Activated naive CD4-positive, alpha-beta T cell (primary cell): ENCODE measurements at places on chromosomes 5 and 9.

- DNase-seq: no peak
These were observed 27.9 kb downstream of the CD274 start for GRCh38 chr9:5478206-5478605.

GRCh38 chr5:108278285-108279240 lies 103.3 kb downstream of the FBXL17 start:
- no peak for DNase-seq

DNA sequence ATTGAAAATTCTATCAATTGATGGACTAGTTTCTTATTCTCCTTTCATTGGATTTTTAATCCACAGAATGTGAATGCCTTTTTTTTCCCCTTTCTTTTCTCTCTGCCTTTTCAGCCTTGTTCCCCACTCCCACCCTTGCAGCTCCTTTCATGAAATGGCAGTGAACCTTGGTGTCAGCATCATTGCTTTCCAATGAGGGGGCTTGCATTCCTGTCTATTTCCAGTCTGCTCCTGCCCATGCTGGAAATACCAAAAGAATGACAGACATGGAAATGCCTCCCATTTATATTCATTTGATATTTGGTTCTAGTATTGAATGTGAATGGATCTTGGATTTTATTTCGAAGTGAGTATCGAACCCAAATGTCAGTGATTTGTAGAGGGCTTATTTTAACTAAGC lies 162.7 kb upstream of the SGCD start:
- no peak for DNase-seq

DNA sequence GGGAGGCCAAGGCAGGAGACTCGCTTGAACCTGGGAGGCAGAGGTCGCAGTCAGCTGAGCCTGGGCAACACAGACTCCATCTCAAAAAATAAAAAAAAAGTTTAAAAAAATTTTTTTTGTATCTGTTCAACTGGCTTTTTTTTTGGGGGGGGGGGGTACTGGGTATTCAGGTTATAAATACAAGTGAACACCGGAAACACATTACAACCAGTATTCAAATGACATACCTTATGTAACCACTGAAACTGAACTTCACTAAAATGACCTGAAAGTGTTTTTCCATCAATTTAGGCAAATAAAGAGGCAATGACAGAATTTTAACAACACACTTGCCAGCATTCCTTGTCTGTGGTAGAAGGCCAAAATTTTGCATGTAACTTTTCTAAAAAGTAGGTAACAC lies 33.5 kb downstream of the STRBP start:
- DNase-seq: no peak

DNA sequence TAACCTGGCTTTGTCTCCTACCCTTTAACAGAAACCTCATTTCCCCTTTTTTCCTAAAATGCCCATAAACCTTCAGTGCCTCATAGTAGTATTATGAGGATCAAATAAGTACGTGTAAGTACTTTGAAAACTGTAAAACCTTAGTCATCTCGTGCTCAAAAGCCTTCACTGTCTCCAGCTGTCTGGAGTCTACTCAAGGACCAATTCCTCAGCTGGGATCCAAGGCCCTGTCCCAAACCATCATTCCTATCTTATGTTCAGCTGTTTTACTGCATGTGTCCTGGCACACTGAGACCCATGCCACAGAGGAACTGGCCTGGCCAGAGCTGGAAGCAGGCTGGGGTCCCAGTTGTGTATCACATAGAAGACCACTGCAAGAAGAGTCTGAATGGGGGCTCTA lies 15.9 kb downstream of the ADAMTSL1 start:
- DNase-seq: no peak

DNA sequence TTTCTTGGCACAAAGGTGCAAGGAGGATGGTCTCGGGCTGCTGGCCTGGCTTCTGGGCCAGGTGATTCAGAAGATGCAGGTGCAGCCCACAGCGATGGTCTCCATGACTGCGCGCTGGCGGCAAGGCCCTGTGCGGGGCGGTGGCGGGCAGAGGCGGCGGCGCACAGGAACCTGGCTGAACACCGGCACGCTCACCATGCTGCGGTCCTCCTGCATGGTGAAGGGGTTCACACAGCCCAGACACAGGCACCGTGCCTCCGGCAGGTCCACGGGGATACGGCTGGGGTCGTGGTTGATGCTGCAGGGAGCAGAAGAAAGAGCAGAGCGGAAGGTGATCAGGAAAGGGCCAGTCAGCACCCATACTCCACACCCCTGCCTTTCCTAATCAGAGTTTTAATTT lies 4.8 kb downstream of the IL17B start:
- no peak for DNase-seq

GRCh38 chr9:23451802-23452418 lies 374.1 kb downstream of the ELAVL2 start:
- DNase-seq: no peak

DNA sequence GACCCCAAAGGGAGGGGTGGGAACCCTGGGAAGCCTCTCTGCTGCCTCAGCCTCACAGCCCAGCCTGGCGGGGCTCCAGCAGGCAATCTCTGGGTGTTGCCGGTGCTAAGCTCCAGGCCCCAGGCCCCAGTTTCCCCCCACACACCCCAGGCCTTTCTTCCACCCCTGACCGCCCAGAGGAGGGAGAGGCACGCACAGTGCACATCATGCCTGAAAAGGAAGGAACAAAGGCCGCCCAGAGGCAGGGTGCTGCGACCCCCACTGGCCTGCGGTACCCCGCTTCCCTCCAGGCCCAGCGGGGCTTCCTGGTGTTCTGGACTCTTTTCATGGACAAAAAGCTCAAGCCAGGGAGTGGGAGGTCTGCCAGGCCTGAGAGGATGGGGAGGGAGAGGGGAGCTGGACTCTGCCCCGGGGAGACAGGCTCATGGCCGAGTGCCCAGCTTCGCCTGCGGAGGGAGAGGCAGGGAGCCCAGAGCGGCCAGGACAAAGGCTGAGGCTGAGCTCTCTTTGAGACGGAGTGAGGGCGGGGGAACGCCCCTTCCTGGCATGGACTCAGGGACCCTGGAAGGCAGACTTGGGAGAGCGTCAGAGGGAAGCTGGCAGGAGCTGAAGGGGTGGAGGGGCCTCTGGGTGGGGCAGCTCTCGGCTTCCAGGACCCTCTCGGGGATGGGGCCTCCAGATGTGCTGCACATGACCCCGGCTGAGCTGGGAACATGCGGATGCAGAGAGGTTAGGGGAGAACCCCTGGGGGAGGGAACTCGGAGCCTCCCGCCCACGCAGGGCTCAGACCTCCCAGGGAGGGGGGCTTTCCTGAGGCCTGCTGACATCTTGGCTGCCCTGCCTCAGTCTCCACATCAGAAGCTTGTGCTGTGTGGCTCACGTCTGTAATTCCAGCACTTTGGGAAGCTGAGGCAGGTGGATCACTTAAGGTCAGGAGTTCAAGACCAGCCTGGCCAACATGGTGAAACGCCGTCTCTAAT lies 1.8 kb upstream of the ENTPD2 start:
- DNase-seq: no peak

GRCh38 chr5:138640646-138641254 lies 65.5 kb upstream of the HSPA9 start:
- no peak for DNase-seq

DNA sequence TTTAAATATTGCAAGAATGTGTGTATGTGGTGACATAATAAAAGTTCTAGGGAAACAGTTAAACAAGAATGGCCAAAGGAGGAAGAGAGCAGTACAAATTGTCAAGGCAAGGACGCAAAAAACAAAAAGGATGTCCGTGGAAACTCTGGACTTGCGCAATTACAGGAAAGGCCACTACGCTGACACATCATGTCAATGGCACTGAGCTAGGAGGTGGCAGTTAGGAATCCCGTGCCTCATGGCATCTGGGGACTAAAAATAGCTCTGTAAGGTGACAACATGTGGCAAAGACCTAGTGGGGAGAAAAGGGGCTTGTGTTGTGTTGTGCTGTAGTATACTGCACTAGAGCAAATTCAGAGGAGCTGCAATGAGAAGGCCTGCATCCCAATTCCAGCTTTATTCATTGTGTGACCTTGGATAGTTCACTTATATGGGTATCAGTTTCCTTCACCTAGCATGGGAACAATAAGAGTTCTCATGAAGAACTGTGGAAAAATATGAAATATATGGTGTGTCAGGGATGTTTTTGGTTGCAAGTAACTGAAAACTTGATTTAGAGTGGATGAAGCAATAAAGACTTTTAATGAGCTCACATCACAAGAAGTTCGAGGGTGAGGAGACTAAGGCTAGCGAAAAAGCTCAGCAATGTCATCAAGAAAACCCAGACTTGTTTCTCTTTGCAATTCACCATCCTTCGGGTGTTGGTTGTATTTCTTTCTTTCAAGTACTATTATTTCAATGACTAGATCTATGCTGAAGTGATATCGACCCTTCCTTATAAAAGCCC lies 124.1 kb upstream of the STC2 start:
- no peak for DNase-seq

DNA sequence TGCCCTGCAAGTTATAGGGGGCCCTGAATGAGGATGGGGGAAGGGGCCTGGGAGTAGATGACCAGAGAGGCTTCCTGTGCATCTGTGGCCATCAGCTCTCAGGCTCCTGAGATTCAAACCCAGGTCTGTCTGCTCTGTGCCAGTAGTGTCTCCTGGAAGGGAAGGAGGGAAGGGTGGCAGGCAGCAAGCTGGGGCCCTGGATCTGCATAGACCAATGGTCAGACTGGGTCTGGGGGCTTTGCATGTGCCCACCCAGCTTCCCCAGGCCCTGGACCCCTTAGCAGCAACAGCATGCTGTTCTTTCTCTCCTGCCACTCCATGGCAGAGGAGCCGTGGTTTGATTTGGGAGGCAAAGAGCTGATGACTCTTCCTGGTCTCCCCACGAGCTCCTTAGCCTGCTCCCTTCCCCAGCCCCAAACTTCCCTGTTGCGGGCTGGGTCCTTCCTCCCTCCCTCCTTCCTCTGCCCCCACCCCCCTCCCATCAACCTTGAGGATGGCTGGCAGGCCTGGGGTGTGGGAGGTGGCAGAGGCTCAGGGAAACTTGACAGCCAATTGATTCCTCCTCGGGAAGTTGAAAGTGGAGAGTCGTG lies 31.6 kb downstream of the DAB2IP start:
- no peak for DNase-seq

- no peak for DNase-seq
These were observed 13.7 kb upstream of the GRIA1 start for GRCh38 chr5:153476767-153477166.

- no peak for DNase-seq
These were observed 63.7 kb downstream of the SHOC1 start for GRCh38 chr9:111730937-111731567.

DNA sequence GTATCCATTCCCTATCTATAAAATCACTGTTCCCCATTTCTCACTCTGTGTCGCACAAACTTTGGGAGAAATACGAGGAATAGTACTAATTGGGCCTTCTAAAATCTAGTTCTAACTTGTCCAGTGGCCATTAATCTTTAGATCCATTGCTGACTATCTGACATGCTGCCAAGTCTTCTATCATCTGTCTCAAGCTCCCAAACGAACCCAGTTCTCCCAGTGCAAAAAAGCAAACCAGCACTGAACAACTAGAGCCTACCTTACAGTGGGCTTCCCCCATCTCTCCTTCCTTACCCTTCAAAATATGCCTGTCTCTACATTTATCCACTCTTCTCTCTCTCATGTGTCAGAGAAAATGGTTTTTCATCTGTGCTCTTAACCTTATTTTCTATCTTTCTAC lies 3.2 kb upstream of the SPINK7 start:
- DNase-seq: no peak

GRCh38 chr9:100294806-100295205 lies 57.9 kb downstream of the TEX10 start:
- DNase-seq: no peak

DNA sequence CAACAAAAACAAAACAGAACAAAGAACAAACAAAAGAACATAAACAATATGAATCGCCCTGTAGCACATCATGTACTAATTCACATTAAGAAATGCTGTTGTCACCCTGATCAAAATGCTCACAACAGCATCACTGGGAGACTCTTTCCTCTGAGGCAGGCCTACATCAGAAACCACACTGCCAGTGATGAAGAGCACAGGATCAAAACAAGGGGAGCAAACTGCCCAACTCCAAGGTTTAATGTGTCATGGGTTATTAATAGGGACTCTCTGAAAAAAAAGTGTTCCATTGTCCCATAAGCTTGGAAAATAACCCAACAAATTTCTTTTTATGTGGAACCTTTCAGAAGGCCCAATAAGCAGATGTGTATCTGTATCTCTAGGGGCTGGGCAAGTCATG lies 74.2 kb downstream of the PTPN3 start:
- no peak for DNase-seq

GRCh38 chr9:19232823-19233194 lies 2.3 kb downstream of the DENND4C start:
- DNase-seq: no peak

- no peak for DNase-seq
These were observed 1290.8 kb upstream of the CDH9 start for GRCh38 chr5:28329176-28329575.
